ENCODE measurements at places on chromosomes 5 and 9. TPM values are rescaled to one million over a fixed set of nuclear protein-coding genes. Genes with fewer than 3 reads are reported as not detected.
A peak's percentile ranks its signal among the peaks of the same experiment; 100 is the strongest.

- DNase-seq, result peak; percentile 32
These were observed 193.5 kb downstream of the RGS3 start for GRCh38 chr9:113656771-113657670.

GRCh38 chr9:114344692-114345091, 15.0 kb downstream of the ORM2 start:
- DNase-seq, result no peak

GRCh38 chr5:33711094-33711679, 180.6 kb downstream of the ADAMTS12 start:
- DNase-seq, result no peak

DNA sequence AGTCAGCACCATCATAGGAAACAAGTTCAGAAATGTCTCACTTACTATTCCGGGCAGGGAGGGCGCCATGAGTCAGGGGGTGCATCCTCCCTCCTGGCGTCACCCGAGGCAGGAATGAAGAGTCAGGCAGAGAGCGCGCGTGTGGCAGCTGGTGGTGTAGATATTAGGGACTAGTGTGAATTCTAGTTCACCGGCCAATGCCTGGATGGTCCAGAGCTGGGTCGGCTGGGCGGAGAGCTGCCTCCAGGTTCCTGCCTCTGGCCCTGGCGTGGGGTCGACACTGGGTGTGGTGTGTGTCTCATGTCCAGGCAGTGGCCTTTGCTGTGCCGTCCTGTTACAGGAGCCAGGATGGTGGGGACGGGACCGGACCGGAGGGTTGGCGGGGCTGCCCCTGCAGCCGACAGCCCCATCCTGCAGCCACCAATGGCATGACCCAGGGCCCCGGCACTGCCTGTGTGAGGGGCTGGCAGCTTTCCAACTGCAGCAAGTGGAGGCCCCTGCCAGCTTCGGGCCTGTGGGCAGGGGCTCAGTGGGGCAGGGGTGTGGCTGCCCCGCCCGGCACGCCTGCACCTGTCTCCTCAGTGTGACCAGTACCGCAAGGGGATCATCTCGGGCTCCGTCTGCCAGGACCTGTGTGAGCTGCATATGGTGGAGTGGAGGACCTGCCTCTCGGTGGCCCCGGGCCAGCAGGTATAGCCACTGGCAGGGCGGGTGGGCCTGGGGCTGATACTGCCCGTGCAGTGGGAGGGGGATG, 9.1 kb downstream of the DIPK1B start:
- no peak for DNase-seq

DNA sequence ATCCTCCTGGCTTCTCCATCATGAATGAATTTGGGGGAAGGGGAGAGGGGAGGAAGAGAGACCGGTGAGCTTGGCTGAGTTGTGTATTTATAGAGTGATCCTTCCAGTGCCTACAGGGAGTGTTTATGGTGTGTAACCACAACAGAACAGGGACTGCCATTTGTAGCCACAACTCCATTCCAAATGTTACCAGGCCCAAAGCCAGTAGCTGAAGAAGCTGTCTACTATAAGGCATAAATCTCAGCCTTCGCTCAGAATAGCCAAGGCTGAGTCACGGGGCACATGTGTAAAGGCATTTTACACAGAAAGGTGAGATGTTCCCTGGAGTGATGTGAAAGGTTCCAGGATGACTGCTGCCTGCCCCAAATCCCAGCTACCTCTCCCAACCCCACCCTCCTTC, 2.5 kb downstream of the TMEM252 start:
- no peak for DNase-seq

- DNase-seq, result no peak
These were observed 7.0 kb downstream of the PAX5 start for GRCh38 chr9:37026931-37027581.

GRCh38 chr5:82100303-82101077, 128.7 kb downstream of the ATG10 start:
- DNase-seq, result no peak

GRCh38 chr5:94467954-94468930, 150.2 kb downstream of the KIAA0825 start:
- DNase-seq, result no peak

- DNase-seq, result peak; percentile 79
These were observed 757 bp downstream of the CDC26 start for GRCh38 chr9:113274474-113275156.

DNA sequence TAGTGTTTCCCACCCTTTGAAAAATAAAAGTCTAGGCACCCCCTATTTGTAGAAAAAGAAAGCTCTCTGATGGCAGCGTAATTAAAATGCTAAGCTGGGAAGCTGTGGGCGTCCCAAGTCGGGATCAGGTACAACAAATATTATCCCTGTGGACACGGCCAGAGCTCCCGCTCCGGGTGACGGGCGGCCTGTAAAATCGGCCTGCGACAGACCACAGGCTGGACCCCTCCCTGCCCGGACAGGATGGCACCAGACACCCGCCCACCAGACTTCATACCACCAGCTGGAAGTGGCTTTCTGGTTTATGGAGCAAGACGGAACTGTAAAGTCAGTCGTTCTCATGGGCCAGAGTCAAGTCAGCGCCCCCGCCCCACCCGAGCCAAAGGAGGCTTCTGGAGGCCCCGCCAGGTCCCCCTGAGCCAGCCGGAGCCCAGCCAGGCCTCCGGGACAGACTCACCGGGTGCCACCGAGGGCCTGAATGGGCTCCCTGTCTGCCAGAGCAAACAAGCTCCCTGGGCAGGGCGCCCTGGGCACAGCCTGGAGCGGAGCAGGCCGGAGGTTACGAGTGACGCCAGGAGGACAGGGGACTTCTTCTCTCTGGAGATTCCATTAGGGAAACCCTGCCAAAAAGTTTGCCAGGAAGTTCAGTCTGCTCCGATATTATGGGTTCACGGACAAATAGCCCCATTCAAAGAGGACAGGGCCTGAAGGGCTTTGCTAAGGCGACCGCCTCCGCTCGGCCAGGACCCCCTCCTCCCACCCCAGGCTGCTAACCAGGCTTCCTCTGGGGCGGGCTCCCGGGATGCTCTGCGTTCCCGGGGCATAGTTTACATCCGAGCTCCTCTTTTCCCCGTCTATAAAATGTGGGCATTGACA, 173.7 kb downstream of the ERCC6L2 start:
- peak; percentile 94 for DNase-seq

DNA sequence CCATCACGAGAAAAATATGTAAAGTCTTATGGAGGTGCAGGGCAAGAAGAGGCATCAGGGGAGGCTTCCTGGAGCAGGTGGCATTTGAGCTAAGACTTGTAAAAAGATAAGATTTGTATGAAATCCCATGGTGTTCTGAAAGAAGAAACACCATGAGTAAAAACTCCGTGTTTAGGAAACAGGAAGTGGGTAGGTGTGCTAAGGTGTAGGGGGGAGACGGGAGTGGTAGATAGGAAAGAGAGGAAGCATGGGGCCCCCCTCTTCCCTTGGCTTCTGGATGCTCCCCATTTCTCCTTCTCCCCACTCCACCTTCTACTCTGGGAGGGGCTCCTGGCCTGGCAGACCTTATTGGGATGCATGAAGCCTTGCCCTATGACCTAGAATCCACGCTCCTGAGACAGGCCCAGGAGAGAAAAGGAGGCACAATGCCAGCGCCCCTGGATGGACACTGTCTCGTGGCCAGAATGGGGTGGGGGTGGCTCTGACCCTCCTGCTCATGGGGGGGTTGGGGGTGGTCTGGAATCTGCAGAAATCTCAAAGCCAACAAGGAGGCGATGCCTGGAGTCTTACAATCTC, 103.6 kb downstream of the GTF3C4 start:
- no peak for DNase-seq

DNA sequence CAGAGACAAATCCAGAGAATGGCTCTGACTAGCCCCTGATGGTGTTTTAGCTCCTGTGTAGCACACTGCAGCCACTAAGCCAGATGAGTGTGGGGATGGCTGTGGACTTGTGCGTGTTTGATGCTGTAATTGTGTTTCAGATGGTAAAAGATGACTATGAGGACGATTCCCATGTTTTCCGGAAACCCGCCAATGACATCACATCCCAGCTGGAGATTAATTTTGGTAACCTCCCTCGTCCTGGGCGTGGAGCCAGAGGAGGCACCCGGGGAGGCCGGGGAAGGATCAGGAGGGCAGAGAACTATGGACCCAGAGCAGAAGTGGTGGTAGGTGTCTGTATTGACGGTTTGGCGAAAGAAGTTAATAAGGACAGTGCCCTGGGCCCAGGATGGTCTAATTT, 38.0 kb downstream of the HABP4 start:
- DNase-seq, result no peak

DNA sequence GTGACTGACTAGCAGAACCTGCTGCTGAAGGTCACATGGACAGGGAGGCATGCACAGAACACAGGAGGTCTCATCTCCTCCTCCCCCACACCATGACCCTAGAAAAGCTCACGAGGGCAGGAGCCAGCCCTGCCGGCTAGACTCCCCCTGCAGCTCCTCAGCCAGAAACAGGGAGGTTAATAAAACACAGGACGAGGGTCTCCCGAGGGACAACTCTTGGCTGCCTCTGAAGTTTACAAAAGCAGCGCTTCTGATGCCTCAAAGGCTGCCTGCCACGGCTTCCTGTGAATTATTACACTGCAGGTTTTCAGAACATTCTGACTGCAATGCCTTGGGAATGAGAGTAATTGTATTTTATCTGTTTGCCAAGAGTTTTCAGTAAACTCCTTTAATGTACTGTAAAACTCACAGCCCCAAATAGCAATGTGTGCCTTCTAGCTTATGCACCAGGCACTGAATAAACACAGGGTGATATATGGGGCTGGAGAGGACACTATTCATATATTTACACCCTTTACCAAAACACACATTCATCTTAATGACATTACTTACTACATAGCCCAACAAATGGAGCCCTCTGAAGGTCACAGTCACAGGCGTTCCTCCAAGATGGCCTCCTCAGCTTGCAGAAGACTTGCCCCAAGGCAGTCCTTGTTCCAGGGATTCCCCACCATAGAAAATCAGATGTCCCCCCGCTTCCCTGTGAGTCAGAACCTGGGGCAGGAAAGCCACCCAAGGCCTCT, 83.7 kb downstream of the C5orf15 start:
- DNase-seq, result no peak

DNA sequence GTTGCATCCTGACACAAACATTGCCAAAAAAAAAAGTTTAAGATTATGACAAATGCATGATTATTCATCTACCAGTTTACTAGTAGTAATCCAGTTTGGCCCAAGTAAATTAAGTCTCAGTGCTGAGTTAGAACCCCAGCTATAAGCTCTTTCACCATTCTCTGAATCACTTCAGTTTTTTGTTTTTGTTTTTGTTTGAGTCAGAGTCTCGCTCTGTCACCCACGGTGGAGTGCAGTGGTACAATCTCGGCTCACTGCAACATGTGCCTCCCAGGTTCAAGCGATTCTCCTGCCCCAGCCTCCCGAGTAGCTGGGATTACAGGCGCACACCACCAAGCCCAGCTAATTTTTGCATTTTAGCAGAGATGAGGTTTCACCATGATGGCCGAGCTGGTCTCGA, 1.5 kb upstream of the PCYOX1L start:
- no peak for DNase-seq

- DNase-seq, result no peak
These were observed 21.1 kb downstream of the TNPO1 start for GRCh38 chr5:72837524-72838096.

GRCh38 chr5:84168841-84169240, 215.8 kb downstream of the EDIL3 start:
- DNase-seq, result no peak

DNA sequence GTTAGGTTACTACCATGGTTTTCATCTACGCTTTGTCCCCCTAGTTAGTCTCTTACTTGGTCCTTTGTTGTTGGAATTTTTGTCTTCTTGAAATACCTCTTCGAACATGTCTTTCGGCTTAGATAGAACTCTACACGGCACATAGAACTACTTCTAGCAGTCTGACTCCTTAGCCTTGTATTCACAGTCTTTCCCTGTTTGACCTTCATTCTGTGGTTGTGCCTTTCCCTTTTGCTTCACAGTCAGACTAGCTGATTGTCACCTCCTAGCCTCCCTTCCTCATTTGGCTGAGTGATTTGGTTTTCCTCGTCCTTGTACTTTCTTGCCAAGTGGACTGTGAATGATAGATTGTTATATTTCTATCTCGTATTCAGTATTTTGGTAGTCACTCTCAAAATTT, 10.7 kb downstream of the SMAD5 start:
- DNase-seq, result no peak

DNA sequence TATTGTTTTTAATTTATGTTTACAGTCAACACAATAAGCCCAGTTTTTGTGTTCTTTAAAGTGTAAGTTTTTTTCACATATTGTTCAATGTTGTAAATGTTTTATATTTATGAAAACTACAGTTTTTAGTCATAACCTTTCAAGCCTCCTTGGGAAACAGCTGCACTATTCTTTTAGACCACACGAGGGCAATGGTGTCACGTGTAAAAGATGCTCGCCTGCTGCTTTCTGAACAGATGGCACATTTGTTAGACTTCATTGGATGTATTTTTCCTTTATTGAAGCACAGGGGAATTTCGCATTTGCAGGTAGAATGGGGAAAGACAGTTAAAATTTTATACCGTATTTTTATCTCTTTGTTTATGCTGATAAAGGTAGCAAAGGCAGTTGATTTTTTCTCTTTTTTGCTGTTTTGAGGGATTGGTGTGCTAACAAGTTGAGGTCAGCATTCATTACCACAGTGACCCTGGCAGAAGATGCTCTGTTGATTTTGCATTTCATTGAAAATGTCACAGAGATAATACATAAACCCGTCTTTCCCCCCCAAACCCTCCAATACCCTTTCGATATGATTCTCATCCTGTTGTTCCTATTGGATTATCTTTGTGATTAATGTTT, 59.0 kb downstream of the MAT2B start:
- peak; percentile 96 for DNase-seq

DNA sequence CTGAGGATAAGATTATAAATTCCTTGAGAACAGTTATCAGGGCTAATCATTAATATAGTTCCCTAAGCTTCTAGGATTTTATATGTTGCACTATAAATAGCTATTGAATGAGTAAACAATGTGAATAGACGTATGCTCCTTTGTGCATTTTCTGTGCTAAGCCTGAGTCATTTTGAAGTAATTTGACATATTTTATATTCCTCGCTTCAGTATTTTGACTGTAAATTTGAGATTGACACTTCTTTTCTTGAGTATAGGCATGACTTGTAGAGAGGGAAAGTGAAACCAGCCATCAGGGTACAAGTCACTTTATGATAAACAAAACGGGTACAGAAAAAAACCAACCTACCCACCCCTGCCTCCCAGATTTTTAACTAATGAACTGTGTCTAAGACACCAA, 367.7 kb upstream of the PRR16 start:
- DNase-seq, result no peak

CARTPT gene
- total RNA-seq, result 5.0 TPM

SPATA9 gene
- 0.40 TPM for total RNA-seq

STPG3 gene
- not detected for total RNA-seq

TEX48 gene
- not detected for total RNA-seq

ORM1 gene
- total RNA-seq, result 5.2 TPM

FRMD3 gene
- total RNA-seq, result 26.8 TPM

KCTD16 gene
- total RNA-seq, result 5.3 TPM

CER1 gene
- 0.72 TPM for total RNA-seq

DMGDH gene
- 5.0 TPM for total RNA-seq

FAM221B gene
- 0.06 TPM for total RNA-seq

Measured in spinal cord (tissue), 10 donors.